Stimulated activated CD8-positive, alpha-beta memory T cell treated with anti-CD3 and anti-CD28 coated beads, Interleukin-7, amount 100 ng/mL, for 1 hour (primary cell): ENCODE measurements at places on chromosomes 1 and 21.
A peak's percentile ranks its signal among the peaks of the same experiment; 100 is the strongest.

GRCh38 chr1:172169836-172170235 is 250.6 kb upstream of the C1orf105 start:
- DNase-seq, result no peak

DNA sequence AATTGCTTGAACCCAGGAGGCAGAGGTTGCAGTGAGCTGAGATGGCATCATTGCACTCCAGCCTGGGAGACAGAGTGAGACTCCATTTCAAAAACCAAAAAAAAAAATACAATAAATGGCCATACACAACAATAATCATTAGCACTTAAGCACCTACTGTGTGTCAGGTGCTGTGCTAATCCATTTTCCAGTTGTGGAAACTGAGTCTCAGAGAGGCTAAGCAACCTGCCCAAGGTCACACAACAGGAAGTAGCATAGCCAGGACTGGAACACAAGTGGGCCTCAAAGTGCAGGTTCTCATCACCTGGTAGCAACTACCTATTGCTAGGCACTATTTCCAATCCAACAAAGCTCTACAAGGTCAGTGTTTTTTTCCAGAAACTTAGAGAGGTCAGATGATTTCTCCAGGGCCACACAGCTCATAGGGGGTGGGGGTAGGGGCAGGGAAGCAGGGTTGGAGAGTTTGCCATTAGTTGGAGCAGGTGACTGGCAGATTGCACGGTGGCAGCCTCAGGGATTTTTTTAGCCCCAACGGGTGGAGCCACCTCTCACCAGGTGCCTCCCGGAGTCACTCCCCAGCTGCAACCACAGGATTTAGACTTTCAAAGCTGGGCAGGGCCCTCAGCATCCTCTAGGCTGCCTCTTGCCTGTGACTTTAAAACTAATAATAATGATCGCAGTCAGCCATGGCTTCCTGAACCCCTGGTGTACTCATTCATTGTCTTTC is 52.5 kb upstream of the ID3 start:
- DNase-seq, result no peak

DNA sequence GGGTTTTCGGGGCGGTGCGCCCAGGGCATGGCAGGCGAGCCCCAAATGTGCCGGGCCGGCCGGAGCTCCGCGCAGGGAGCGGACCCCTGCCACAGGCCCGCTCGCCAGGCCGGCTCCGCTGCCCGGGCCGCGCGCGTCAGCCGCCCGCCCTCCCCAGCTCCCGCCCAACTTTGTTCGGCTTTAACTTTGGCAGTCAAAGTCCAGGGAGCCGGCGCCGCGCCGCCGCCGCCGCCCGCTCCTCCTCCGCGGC is 488 bp downstream of the SLC35D1 start:
- peak; percentile 2 for DNase-seq

- DNase-seq, result no peak
Observed at GRCh38 chr1:201554190-201554600, 15.3 kb downstream of the NAV1 start.

DNA sequence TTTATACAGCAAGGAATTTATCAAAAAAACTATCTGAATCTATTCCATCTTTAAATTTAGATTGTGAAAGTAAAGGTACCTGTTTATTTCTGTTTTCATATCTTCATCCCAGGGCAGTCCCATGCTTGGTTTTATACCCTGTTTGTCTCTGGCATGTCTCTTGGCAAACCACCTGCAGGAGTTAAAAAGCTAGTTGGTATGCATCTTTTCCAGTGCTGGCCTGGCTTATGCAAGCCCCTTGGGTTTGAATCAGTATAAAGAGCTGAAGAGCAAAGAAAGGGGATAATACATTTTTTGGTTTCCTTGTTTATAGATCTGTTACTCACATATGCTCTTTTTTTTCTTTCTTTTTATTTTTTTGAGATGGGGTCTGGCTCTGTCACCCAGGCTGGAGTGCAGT is 37.8 kb downstream of the LRRC8C start:
- no peak for DNase-seq

DNA sequence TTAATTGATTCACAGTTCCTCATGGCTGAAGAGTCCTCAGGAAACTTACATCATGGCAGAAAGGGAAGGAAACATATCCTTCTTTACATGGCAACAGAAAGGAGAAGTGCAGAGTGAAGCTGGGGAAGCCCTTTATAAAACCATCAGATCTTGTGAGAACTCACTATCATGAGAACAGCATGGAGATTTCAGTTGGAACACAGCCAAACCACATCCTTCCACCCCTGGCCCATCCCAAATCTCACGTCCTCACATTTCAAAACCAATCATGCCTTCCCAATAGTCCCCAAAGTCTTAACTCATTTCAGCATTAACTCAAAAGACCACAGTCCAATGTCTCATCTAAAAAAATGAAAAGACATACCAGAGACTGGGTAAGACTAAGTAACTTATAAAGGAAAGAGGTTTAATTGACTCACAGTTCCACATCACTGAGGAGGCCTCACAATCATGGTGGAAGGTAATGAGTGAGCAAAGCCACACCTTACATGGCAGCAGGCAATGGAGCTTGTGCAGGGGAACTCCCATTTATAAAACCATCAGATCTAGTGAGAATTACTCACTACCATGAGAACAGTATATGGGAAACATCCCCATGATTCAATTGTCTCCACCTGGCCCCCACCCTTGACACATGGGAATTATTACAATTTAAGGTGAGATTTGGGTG is 105.2 kb downstream of the MRPL39 start:
- DNase-seq, result no peak

DNA sequence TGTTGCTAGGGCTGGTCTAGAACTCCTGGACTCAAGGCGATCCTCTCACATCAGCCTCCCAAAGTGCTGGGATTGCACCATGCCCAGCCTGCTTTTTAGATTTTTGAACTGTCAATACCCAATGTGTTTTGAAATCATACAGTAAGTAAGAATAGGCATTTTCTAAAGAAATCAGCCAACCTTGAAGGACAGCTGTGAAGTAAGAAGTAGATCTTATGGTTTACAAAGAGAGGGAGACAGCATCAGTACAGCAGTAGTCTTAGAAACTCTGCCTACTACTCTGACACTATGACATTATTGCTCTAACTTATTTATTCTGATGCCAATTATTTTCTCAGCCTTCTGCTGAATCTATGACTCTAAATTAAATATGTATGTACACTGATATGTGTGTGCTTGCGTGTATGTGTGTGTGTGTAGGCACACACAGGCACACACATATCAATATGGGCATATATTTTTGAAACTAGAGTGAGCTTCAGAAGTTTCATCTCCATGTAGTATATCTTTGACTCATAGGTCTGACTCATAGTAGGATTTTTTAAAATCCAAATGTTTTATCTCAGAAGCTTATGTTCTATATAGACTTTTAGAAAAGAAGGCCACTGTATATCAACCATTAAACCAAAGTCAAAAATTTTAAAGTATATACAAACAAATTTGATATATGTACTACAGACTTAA is 140.4 kb downstream of the COL24A1 start:
- no peak for DNase-seq

DNA sequence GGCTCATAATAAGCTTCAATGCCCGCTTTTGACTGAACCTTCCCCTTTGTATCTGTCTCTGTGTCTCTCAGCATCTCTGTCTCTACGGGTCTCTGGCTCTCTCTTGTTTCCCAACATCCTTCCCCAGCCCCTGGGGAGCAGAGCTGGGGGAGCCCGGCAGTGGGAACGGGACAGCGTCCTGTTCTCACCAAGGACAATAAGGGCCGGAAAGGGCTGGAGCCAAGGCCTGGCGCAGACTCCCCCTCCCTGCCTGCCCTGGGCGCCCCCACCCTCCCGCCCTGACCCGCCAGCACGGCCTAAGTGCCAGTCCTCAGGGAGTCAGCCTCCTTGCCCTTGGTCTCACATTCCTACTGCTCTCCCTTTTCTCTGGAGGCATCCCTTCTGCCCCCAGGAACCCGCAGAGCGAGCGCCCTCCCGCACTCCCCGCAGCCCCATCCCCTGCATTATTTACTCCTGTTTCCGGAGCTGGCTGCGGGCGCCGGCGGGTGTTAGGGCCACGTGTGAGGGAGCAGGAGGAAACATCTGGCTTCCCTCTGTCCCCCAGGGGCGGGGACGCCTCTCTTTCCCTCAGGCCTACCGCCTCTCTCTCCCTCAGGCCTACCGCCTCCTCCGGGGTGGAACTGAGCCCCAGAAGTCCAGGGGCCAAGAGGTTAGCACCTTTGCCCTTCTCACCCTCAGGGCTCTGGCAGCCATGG is 6.5 kb downstream of the KRTCAP2 start:
- DNase-seq, result no peak

- no peak for DNase-seq
Observed at GRCh38 chr1:62716397-62716796, 28.2 kb upstream of the DOCK7 start.

GRCh38 chr1:5623399-5623798 is 368.8 kb downstream of the NPHP4 start:
- DNase-seq, result no peak

GRCh38 chr21:30984889-30985288 is 53.4 kb downstream of the KRTAP19-8 start:
- DNase-seq, result no peak

- no peak for DNase-seq
Observed at GRCh38 chr1:161163793-161164192, 2.4 kb upstream of the PPOX start.

GRCh38 chr1:24558902-24559791 is 3.3 kb downstream of the NCMAP start:
- no peak for DNase-seq

GRCh38 chr1:162353702-162354101 is 23.0 kb downstream of the SPATA46 start:
- DNase-seq, result no peak
